Activated naive CD8-positive, alpha-beta T cell treated with anti-CD3 and anti-CD28 coated beads, Interleukin-2, amount 10 ng/mL, durations not matched to agents 7 days and 5 days (primary cell): ENCODE measurements at places on chromosomes 12 and 14. TPM values are rescaled to one million over a fixed set of nuclear protein-coding genes. Genes with fewer than 3 reads are reported as not detected.

Gene KLRC4
- 38.4 TPM for total RNA-seq

Gene LBHD2
- not detected for total RNA-seq

Gene KRT79
- total RNA-seq, result not detected

- no peak overlapping the region for H3K4me3 ChIP-seq
- DNase-seq, result no peak
- peaks cover 30% of the 10 kb centered on the region for H3K36me3 ChIP-seq
These were observed 2.0 kb upstream of the SLC39A2 start for GRCh38 chr14:20997115-20997514.
